NCI-H146 (cell line): ENCODE measurements at places on chromosomes 5 and 9.

DNA sequence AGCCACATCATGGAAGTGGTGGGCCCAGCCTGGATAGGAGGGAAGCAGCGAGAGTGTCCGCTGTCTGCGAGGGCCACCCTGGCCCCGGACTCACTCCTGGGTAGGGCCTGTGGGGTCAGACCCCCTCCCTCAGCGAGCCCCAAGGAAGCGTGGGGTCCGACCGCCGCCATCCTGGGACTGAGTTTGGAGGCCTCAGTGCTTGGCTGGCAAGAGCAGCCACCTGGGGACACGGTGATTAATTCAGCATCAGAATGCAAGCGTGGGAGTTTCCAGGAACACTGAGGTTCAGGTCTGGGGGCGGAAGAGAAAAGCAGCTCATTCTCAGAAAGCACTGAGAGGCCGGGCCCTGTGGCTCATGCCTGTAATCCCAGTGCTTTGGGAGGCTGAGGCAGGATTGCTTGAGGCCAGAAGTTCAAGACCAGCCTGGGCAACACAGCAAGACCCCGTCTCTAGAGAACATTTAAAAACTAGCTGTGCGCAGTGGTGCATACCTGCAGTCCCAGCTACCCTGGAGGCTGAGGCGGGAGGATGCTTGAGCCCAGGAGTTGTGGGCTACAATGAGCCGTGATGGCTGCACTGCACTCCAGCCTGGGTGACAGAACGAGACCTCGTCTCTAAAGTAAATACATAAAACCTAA lies 18.3 kb upstream of the CAMSAP1 start:
- no peak for DNase-seq

- no peak for DNase-seq
These were observed 18.0 kb downstream of the IL5 start for GRCh38 chr5:132525299-132525724.

DNA sequence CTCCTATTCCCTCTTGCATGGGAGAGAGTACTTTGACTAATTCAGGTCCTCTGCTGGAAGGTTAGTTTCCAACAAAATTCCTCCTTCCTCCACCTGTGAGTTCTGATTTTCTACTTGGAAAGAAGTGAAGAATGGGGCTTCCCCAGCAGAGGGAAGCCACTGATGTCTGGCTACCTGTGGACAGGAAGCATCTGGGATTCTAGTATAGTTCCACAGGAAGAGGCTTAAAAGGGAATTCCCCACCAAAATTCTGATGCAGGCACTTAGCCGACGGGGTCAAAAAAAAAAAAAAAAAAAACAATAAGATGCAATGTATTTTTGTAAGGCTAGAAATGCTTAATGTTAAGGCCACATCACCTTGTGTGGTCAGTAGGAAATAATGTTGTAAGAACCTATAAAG lies 33.4 kb downstream of the PCDHGC5 start:
- DNase-seq = no peak

DNA sequence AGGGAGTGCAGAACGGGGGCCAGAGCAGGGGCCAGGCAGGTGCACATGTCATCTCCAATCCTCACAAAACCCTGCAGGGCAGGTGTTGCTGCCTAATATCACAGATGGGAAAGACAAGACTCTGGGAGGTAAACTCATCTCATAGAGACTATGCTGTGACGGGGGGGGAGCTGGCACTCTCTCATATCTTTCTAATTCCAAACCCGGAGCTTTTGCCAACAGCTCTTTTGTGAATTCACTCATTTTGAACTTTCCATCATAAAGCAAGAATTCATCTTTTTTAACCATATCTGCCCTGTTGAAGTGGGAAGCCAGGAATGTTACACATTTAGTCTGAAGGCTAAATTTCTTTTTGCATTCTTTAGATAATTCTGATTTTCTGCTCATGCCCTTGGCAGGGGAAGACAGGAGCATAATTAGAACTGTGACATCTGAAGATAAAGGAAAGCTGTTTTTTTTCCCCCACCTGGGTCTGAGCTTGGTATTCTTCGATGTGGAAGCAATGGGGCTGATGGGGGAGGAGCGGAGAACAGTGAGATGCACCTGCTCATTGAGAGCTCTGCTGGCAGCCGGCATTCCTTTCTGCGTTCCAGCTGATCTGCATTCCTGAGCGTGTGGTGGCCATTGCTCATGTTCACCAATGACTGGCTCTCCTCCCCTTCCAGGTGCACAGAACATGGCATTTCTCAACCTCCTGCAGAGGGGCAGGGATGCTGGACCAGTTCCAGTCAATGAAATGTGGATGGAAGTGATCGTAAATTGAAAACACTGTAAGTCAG lies 159.2 kb downstream of the NSG2 start:
- no peak for DNase-seq

GRCh38 chr5:138789771-138790242 lies 36.6 kb downstream of the CTNNA1 start:
- DNase-seq = peak; percentile 9

DNA sequence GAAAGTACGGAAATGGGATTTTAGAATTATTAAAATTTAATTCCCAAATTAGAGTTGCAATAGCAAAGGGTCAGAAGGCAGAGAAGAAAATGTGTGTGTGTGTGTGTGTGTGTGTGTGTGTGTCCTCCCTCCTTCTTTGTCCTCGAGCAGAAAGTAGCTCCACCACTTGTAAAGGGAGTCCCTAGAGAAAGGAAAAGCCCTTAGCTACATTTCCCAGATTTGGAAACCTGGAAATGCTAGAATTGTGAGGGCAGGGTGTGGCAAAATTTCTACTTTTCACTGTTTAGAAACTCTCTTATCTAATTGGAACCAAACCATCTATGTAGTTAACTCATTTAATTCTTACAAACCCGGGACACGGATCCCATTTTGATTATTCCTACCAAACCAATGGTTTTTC lies 33.2 kb upstream of the LIFR start:
- DNase-seq = no peak

- no peak for DNase-seq
These were observed 10.6 kb upstream of the IGFBPL1 start for GRCh38 chr9:38434853-38435252.

GRCh38 chr5:151239237-151239861 lies 13.6 kb upstream of the GM2A start:
- peak; percentile 1 for DNase-seq

DNA sequence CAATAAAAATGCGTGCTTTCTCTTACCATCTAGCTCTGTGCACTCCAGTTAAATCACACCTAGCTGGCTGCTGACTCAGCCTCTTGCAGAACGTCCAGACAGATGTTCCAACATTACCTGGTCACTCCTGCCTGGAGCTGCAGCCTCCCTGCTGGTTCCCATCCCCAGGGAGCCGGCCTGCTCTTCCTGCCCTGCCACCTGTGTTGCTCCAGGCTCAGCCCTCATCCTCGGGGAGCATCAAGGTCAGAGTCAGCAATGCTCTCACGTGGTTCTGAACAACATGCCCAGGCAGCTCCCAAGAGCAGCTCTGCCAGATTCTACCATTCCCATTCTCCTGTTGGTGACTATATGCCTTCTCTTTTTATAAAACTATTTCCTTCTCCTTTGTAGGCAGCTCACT lies 81.3 kb downstream of the GADD45G start:
- peak; percentile 95 for DNase-seq

DNA sequence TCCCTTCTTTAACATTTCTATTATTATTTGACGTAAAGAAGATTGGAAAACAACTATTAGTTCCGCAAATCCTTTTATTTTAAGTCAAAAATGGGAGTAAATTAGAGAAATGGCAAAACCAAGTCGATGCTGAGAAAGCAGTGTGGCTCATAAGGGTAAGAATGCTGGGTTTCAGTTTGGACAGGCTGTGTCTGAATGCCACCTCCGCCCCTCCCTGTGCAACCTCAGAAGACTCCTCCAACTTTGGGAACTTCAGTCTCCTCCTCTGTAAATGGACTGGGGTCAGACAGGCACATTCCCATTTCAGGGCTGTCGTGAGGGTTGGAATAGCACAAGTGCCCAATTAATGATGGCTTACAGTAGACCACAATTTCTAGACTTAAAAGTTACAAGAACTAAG lies 154.0 kb downstream of the GABBR2 start:
- no peak for DNase-seq

- peak; percentile 52 for DNase-seq
These were observed 16.6 kb upstream of the MEGF9 start for GRCh38 chr9:120730654-120731514.

DNA sequence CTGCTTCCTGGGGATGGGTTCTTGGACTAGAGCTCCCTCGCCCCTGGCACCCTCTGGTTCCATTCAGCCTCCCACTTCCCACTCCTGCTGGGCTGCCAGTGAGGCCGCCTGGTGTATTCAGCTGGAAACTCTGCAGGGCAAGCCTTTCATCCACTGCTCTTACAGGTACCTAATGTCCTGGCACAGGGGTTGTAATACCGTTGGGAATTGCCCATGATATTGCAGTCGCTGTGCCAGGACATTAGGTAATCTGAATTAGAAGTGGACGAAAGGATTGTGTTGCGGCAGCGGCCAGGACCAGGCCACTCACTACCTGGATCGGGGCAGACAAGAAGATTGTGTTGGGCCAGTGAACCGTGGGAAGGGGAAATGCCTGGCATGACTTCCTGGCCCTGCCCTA lies 13.1 kb downstream of the TMOD1 start:
- DNase-seq = no peak

GRCh38 chr5:77230727-77231470 lies 20.4 kb downstream of the PDE8B start:
- DNase-seq = no peak

GRCh38 chr9:135488527-135488926 lies 8.9 kb downstream of the PPP1R26 start:
- no peak for DNase-seq

DNA sequence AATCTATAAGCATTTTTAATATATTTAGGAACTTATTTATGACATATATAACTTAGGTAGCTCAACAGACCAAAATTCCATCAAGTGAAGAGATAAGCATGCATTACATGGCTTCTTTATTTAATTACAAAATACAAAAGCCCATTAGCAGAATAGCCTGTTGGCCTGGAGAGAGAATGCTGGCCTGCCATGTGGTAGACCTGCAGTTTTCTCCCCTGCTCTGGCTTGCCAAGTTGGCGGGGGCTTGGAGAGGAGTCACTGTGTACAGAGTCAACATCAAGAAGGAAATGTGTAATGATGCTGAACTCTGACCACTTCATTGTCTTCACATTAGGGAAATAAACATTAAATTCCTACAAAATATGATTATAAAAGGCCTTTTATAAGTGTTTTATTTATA lies 69.8 kb upstream of the CNTLN start:
- DNase-seq = peak; percentile 81

DNA sequence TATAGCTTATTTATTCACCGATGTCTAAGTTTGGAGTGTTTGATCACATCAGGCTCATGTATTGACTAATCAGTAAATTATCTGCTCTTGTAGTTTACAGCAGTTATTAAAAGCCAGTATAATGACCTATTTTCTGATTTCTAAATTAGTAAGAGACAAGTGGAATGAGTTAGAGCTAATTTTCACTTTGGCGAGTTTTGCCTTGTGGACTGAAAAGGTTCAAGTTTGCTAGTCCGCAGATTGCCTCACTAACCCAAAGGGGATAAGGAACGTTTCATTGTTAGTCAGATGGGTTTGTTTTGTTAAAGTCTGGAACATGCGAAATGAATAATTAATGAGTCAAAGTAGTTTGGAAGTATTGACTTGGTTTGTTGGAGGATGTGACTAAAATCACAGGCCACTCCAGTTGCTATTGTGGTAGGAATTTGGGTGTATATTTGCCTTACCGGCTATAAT lies 40.1 kb downstream of the SMARCA2 start:
- no peak for DNase-seq

- DNase-seq = no peak
These were observed 113.0 kb downstream of the UGCG start for GRCh38 chr9:112009656-112010055.

DNA sequence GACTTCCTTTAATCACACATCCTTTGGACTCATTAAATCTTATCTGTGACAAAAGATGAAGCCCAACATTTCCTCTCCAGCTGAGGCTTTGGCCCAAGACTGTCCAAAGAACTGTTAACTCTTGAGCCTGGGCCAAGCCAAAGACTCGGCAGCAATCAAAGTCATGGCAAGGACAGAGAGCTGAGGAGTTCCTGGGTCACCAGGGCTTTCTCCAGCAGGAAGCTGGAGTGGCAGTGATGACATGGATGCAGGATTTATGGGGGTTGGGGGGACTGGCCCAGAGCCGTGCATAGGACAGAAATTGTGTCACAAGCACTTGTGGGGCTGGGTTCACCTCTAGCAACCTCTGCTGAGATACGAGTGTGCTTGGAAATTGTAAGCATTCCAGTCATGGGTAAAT lies 440.3 kb downstream of the PLK2 start:
- DNase-seq = no peak

- DNase-seq = no peak
These were observed 19.4 kb downstream of the ADAMTS16 start for GRCh38 chr5:5159282-5160103.

DNA sequence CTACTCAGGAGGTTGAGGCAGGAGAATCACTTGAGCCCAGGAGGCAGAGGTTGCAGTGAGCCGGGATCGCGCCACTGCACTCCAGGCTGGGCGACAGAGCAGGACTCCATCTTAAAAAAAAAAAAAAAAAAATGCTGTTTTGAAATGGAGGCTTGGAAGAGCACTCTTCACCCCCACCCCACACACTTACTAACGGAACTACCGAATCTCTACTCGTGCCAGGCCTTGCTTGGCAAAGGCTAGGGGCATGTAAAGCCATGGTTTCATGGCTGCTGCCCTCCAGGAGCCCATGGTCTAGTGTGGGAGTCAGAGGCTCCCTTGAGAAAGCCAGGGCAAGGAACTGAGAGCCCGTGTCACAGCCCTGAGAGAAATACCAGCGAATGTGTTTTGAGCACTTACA lies 21.3 kb downstream of the PCDHGC5 start:
- no peak for DNase-seq

DNA sequence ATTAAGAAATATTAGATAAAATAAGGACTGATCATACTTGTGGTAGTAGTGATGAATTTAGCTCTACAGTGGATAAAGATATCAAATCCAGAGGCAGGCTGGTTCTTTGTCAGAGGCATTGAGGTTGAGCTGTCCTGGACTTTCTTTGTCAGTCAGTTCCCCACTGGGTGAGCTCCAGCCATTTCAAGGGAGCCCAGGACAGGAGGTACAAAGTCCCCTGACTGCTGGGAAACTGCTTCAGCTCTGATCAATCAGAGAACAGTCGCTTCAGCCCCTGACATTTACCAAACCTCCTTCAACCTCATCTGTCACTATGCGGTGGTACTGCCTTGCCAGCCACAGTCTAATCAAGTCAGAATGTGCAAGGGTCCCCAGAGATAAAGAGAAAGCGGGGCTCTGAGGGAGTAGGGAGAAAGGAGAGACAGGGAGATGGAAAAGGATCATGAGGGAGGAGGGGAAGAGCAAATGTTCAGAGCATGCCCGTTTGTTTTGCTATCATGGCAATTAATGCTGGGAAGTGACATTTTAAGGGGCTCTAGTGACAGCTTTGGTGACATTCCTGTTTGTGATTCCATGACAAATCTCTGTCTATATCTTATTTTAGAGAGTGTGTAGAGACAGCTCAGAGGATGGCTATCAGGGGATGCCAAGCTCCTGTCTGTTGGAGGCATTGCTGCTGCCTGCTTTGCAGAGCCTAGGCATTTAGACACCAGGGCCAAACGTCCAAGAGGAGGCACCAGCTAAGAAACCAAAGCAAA lies 223.2 kb downstream of the ASTN2 start:
- no peak for DNase-seq

DNA sequence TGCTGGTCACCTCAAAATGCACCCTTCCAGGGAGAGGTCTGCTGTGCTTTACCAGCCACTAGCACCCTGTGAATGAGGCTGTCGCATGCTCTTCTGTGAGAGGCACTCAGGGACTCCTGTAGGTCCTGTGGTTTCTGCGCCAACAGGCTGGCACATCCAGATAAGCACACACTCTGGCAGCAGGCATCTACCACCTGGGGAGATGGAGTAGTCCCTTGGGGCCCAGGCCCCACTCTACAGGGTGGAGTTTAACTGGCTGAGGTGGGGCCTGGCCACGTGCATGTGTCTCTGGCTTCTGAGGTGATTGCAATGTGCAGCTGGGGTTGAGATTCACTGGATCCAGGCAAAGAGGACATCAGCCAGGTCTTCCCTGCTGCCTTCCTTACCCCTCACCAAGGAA lies 32.3 kb downstream of the TMEM174 start:
- DNase-seq = peak; percentile 91
